ENCODE measurements at places on chromosomes 4 and X.

DNA sequence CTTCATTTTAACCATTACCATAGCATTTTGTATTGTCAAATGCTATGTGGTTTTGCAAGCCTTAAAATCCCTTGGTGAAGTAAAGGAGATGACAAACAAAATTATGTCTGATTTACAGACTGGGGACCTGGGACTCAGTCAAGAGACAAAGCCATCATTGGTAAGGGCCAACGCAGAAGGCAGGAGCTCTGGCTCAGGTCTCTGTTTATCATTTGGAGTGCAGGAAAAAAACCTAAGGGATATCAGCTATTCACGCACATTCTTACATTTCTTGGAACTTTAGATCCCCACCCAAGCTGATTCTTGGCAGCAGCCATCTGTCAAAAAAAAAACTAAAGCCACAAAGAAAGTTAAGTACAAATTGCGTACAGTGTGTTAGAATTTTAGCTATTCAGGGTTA lies 731.9 kb downstream of the STPG2 start:
- DNase-seq: no peak

DNA sequence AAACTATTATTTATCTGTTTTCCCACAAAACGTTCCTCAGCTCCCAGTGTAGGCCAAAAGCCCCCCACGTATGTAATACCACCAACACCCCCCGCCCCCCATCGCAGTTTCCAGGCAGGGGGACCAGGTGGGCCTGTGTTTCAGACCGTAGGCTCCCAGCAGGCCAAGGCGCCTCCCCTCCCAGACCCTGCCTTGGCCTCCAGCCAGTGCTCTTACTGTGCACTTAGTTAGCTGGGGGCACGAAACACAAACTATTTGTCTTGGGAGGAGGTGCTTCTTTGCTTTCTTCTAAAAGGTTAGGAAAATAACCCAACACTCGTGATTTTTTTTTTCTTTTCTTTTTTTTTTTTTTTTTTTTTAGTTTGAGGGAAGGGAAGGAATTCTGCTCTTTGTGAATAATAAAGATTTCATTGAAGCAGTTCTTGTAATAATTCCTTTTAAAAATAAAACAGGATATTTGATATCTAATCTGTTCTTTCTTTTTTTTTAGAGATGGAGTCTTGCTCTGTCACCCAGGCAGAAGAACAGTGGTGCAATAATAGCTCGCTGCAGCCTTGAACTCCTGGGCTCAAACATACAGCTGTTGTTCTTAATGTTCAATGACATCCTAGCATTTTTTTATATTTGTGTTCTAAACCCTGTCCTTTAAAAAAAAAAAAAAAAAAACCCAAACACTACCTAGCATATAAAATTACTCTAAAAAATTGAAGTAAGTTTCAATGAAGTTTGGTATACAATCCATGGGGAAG lies 83.0 kb upstream of the CLDN34 start:
- no peak for DNase-seq

- no peak for DNase-seq
These were observed 103.0 kb downstream of the PPP3CA start for GRCh38 chr4:101244349-101244748.

- DNase-seq: no peak
These were observed 387.2 kb upstream of the GATB start for GRCh38 chr4:152148057-152148456.

- peak; percentile 86 for DNase-seq
These were observed 145.4 kb downstream of the CPEB2 start for GRCh38 chr4:15147714-15148113.

- DNase-seq: no peak
These were observed 12.8 kb upstream of the F8A1 start for GRCh38 chrX:154873329-154873728.

- no peak for DNase-seq
These were observed 102.8 kb upstream of the MAGEE2 start for GRCh38 chrX:75887833-75888232.

DNA sequence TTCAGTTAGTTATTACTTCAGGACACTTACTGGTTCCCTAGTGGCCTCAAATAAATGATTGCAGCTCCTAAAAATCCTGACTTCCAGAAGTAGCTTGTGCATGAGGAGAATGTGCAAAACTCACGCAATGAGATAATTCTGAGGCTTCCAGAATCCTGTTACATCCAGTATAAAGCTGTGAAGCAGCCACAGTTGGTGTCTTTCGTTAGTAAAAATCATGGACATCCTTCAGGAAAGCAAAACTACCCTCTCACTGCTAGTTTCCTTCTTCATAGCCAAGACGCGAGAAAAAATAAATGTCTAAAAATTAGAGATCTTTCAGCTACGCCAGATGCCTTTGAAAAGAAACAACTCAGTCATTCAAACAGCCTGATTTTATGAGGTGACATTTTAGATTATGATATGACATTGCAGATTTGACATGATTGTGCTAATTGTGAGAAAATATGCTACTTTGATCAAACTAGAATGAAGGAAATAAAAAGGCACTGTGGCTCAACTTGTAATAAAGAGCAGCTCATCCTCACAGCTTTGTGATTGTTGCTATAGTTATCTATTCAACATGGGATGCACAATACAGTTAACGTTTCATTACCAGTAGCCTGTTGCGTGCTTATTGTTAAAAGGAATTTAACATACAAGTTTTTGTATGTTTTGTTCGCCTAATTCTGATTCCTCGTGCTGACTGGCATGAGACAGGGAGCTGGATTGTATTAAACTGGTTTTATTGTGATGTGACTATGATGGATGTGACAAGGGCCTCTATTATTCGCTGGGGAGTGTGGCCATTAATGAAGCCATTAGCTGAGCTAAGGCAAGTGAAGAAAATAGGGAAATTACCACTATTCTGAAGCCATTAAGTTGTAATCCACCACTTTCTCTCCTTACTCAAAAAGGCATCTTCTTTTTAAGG lies 40.5 kb downstream of the AFF2 start:
- no peak for DNase-seq

DNA sequence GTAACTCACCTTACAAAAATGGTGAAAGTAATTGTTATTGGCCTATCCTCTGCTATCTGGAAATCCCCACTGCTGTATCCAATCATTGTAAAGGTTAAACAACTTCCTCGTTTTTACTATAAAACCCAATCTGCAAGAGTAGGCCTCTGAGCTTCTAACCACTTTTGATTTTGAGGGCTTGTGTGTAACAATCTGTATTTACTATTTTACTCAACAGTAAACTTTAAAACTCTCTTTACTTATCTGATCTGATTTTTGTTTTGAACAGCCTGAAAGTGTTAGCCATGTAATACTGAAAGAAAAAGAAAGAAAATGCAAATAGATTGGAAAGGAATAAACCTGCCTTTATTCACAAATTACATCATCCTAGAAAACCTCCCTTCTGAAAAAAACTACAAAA lies 63.1 kb downstream of the SLC10A7 start:
- DNase-seq: no peak

GRCh38 chr4:150682126-150682525 lies 100.2 kb downstream of the MAB21L2 start:
- no peak for DNase-seq

DNA sequence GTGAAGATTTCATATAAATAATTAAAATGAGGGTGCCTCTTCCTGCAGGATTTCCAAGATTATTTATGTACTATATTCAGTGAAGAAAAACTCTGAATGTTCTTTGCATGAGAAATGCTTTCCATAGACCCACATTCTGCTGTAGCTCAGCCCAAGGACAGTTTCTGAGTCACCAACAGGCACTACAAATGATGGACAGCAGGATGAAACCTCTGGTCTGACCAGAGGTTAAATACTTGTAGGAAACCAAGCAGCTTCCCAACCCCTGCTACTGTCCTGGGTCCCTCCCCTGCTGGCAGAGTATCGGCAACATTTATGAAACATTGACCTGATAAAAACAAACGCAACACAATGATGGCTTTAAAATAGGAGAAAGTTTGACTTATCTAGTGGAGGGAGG lies 73.1 kb downstream of the CXXC4 start:
- DNase-seq: no peak

DNA sequence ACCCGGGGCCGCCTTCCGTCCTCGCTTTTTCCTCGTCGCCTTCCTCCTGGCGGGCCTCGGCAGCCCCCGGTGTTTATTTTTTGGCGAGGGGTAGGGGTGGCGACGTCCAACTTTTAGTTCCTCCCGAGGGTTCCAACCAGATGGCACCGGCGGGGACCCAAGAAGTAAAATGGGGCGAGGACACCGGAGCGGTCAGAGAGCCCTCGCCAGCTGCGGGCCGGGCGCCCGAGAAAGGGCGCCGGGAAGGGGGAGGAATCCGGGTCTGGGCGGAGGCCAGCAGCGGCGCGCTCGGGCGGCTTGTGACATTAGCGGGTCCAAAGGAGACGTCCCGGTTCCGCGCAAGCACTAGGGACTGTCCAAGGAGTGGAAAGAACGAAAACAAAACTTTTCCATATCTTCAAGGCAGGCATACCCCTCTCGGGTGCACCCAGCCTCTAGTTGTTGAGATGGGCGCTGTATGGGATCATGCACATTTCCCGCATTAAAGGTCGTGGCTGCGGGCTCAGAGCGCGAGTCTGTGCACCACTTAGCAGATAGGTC lies 691 bp upstream of the USP46 start:
- DNase-seq: peak; percentile 67

- peak; percentile 19 for DNase-seq
These were observed 1222.4 kb upstream of the PRKX start for GRCh38 chrX:4935846-4936245.

DNA sequence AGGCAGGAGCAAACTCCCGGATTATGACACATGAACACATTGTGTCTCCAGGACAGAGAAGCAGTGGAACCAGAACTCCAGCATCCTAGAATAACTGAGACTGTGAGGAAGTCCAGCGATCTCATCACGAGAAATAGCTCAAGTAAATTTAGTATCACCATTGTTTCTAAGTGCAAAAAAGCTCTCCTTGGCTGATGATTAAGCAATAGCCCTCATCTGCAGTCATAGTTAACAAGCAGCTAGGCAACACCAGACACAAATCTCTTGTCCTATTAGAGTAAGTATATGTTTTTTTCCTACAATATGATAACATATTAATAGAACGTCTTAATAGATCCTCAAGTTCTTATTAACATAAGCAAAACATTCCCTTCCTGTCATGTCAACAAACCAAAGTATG lies 2.4 kb upstream of the CFAP299 start:
- no peak for DNase-seq

DNA sequence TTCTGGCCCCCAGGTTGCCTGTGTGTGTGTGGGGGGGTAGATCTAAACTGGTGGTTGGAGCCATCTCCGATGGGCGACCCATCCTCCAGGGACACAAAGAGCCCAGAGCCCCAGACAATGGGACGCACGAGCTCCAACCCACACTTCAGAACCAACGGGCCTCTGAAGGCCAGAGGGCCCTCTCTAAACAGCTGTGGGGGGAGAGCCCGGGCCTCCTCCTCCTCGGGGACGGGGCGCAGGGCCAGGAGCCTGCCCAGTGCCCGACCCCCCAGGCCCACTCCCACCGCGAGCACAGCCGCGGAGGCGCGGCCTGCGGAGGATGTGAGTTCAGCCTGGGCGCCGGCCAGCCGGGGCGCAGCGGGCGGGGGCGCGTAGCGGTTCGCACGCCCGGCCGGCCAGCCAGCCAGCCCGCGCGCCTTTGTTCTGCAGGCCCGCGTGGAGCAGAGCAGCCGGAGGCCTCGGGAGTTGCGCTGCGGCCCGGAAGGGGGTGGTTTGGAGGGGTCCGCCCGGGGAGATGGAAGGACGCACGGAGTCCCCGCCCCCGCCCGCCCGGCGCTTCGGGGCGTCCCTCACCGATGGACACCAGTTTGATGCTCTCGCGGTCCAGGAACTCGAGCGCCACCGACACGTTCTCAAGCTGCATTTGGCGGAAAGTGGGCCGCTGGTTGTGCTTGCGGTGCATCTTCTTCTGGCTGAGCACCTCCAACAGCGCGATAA lies 4.0 kb downstream of the FLNA start:
- no peak for DNase-seq

DNA sequence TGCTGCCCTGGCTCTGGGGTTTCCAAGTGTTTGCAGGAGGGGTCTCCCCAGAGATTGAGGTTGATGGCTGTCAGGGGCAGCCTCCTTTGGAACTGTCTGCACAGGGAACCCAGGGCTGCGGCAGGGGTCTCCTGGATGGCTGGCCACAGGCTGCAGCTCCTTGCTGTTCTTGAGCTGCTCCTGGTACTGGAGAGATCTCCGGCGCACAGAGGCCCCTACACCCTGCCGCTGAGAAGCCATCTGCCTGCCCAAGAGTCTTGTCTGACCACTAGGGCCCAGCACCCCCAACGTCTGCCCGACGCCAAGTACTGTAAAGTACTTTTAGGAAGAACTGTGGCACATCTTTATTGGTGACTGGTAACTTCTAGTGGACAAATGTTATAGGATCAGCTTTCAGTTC lies 13.5 kb downstream of the STIM2 start:
- DNase-seq: no peak

- DNase-seq: no peak
These were observed 155.8 kb upstream of the RAI2 start for GRCh38 chrX:18016941-18017340.

DNA sequence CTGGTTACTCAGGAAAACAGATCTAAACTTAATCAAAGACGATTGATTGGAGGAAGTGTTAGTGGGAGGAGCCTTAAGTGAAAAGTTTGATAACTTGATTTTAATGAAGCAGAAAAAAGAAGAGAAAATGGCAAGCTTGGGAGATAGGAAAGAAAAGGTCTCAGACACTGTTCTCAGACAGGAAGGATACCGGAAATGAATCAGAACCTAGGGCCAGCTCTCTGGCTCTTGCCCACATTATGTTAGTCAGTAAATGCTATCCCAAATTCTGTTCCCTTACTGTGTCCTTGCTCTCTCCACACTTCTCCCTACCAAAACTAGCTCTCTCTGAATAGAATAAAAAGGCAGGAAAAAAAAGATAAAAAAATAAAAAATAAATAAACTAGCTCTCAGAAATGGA lies 48.6 kb upstream of the TMEM164 start:
- no peak for DNase-seq

GRCh38 chr4:82042042-82042441 lies 331.7 kb downstream of the HNRNPD start:
- DNase-seq: no peak

DNA sequence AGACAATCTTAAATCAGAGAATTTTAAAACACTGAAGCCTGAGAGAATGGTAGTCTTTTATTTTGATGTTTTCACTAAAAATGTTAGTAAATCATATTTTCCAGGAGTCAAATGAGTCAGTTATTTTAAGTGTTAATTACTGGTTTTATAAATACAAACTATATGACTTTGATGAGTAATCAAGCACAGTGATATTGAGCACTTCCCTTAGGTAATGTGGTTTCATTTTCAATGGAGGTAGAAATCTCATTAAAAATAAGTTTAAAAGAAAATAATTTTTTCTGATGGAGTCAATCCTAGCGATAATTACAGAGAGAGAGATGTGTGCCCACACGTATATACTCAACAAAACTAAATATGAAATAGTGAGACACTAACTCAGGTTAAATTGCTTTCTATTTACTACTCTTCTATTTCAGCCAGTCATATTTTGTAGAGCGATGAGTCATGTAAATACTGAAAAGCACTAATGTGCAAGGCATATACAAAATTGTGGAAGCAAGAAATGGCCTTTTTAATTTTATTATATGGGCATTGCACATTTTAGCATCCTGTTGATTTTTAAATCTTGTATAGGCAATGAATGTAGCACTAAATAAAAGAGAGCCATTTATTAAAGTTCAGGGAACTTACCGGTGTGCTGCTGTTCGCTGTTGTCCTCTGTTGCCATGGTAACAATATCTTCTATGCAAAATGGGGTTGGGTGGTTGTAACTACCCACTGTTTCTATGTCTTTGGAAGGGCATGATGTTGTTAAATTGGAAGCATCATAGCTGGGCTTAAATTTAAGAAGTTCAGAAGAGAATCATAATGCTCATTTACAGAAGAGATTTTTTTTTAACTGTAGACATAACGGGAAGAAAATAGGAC lies 513.7 kb downstream of the TLL1 start:
- no peak for DNase-seq
